NCI-H2081 treated with DMSO at 0.1 percent for 48 hours (cell line): ENCODE measurements at places on chromosomes 7 and 10.

DNA sequence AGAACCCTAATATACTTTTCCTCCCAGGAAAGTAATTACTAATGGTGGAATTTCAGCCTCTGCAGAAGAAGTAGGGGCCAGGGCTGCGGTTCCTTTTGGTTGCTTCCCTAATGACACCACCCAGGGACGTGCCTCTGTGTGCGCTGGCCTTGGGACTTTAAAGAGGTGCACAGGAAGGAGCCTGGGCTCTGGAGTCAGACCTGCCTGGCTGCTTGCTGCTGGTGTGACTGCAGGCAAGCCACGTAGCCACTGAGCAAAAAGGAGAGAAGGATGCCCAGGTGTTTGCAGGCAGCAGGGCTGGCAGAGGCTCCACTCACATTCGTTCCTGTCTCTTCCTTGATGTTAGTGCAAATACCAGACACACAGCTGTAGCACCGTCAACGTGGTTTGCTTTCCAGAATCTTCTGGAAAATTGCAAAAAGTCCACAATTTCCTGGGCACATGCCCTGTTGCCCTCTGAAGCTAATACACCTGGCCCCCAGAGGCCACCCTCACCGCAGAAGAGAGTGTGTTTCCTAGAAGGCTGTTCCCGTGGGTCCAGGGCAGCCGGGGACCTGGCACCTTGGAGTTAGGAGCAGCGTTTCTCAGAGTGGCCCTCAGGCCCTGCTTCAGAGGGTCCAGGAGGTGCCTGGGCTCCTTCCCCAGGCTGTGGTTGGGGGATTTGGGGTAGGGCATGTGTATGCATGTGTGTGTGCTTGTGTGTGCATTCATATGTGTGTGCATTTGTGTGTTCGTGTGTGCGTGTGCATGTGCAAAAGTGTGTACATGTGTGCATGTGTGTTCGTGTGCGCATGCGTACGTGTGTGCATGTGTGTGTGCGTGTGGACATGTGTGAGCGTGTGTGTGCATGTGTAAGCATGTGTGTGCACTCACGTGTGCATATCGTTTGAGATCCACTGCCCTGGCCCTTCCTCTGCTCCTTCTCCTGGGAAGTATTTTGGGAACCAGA, 12.8 kb upstream of the PRKAG2 start:
- DNase-seq, result no peak

GRCh38 chr10:132438091-132439024, 41.4 kb downstream of the PWWP2B start:
- DNase-seq, result no peak

- DNase-seq, result no peak
Observed at GRCh38 chr10:124281666-124282065, 137.1 kb downstream of the OAT start.

- DNase-seq, result no peak
Observed at GRCh38 chr10:116947841-116948529, 57.0 kb downstream of the SHTN1 start.

GRCh38 chr7:8155836-8156235, 106.1 kb downstream of the ICA1 start:
- DNase-seq, result no peak

- no peak for DNase-seq
Observed at GRCh38 chr10:79547973-79548372, 12.2 kb downstream of the SFTPA2 start.

- DNase-seq, result no peak
Observed at GRCh38 chr7:17292843-17293242, 5.6 kb upstream of the AHR start.

DNA sequence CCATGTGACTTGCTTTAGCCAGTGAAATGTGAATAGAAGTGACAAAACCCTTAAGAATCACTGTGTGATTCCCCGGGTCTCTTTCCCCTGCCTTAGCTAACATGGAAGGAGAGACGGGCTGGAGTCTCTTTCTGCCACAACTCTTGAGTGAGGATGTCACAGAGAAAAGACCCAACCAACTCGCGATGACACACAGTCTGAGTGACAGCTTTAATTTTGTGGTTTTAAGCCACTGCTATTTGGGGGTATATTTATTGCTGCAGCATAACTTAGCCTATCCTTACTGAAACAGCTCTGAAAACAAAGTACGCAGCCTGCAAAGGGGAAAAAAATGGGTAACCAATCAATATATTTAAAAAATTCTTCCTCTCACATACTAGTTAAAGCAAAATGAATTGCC, 319.4 kb downstream of the CALN1 start:
- DNase-seq, result no peak

DNA sequence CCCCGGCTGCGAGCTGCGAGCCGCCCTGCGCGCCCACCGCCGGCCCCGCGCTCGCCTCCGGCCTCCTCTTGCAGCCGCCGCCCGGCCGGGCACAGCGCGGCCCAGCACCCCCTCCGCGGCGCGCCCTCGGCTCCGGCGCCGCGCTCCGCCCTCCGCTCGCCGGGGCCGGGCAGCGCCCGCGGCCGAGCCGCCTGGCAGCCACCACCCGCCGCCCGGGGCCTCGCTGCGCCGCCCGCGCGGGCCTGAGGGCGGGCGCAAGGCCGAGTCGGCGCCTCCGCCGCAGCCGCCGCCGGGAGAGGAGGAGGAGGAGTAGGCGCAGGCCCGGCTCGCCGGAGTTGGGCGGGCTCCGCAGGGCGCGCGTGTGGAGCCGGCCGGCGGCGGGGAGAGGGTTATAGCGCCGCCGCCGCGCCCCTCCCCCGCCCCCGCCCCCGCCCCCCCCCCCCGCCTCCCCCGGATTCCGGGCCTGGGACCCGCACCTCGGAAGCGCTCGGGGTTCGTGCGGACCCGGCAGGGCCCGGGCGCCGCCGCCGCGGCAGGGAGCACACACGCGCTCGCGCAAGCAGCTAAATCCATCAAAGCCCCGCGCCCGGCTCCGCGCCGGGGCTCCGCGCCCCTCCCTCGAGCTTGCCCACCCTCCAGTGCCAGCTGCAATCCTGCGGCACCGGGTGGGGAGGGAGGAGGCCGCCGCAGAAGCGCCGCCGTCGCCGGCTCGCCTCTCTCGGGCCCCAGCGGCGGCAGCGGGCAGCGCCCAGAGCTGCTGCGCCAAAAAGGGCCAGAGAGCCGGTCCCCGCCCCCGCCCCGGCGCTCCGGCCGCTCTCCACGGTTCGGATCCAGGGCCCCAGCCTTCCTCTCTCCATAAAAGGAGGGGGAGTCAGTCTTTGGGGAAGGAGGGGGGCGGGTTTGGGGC, at the start of gene PDGFA:
PDGFA (minus strand) TSS at position 363 of the 907 bp plus-strand sequence. CDS start 845 bp downstream, outside the sequence.
- DNase-seq, result no peak

GRCh38 chr7:34756025-34756437, 98.0 kb downstream of the NPSR1 start:
- DNase-seq, result no peak

DNA sequence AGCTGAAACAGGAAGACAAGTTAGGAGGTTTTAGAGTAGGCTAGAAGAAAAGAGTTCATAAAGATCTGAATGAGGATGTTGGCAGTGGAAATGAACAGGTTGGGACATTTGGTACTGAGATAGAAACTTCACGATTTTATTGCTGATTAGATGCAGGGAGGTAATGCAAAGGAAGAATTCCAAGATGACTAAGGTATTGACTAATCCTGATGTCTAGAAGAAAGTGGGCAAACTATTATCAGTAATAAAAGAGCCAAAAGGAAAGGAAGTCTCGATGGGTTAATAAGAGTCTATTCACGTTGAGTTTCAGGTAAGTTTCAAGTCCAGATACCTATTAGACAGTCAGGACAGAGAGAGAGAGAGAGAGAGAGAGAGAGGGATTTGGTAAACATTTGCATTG, 631.3 kb upstream of the LRRTM3 start:
- no peak for DNase-seq

- DNase-seq, result no peak
Observed at GRCh38 chr10:78049851-78050250, 16.2 kb downstream of the RPS24 start.

DNA sequence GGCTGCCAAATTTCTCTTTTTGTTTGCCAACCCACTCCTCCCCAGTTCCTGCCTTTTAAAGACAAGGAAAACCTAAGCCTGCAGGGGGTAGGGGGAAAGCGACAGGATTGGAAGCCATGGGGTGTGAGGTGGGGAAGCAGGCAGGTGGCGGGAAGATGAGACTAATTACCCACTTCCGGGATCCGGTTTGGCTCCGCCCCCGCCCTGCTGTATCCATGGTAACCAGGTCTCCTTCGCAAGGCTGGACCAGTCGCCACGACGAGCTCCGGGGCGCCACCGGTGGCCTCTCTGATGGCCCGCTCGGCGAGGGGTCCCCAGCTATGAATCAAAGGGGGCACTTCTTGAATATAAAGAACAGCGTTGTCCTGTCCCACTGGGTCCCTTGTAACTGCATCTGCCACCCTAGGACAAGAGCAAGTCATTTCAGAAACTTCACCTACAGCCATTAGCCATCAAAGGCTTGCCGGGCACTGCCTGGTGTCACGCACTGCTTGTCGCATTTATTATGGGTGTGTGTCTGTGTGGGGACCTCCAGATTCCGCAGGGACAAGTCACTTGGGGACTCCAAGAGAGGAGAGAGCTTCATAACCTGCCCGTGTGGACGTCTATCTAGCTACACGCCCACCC, 55.4 kb upstream of the LMTK2 start:
- no peak for DNase-seq

DNA sequence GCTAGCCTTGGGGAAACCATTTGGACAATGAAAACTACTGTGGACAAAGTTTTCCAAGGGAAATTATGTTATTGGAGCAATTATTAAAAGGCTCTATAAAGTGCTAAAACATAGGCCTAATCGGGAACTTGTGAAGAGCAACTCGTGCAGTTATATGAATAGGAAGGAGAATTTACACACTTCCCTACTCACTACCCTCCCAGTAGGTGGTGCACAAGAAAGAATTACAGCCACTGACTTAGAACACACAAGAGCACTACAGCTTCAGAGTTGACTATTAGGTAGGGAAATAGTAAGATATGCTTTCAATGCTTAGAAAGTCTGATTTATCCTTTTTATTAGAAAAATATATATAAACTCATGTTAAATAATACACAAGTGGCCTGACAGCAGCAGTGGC, 47.2 kb downstream of the GSAP start:
- DNase-seq, result no peak

DNA sequence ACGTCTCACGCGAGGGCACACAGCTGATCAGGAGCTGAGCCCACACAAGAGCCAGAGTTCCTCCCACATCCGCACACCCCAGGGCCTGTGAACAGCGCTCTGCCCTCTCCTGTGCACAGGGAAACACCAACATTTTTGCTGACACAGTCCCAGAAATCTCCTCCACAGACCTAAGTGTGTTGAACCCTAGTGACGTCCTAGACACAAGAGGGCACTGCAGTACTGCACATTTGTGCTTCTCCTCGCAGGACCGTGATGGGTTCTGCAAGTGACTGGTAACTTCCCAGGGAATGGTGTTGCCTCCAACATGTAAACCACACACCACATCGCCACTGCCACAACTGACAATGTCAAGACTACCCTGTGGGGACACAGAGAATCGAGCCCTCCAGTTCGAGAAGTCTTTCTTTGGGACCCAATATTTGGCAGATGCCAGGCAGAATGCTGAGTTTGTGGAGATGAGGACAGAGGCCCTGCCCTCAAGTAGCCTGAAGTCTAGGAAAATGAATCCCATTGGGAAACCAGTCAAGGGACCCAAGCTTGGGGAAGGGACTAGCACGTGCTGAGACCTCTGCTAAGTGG, 170.3 kb downstream of the PAXIP1 start:
- DNase-seq, result no peak

- no peak for DNase-seq
Observed at GRCh38 chr7:143848192-143848591, 53.8 kb downstream of the TCAF1 start.

- DNase-seq, result no peak
Observed at GRCh38 chr7:2573761-2574160, 15.0 kb downstream of the IQCE start.

- no peak for DNase-seq
Observed at GRCh38 chr7:8765374-8765773, 332.0 kb downstream of the NXPH1 start.
